HT1080 (cell line): ENCODE measurements at places on chromosomes 2 and 18. TPM values are rescaled to one million over a fixed set of nuclear protein-coding genes. Genes with fewer than 3 reads are reported as not detected.
A peak's percentile ranks its signal among the peaks of the same experiment; 100 is the strongest.

- no peak for DNase-seq
Observed at GRCh38 chr18:55912919-55913318, 324.9 kb upstream of the TCF4 start.

DNA sequence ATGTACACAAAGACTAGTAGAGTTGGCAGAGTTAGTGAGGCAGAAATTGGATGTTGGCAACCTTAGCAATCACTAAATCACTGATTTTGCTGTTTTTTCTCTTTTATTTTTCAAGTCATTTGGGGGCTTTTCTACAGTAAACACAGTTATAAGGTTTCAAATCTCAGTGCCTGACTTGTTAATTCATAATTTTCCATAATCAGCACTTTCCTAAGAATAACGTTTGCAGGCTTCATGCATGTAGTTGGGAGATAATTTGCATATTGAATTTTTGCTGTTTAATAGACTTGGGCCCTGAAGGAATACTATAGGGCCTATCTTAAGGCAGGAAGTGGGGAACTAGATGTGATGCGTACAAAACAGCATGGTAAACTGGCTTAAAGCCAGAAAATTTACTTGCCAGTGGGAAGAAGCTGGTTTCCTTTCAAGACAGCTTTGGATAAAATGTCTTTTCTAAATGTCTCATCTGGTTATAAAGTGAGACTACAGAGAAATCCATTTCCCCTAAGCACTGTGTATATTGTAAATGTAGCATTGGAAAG is 127.2 kb upstream of the SMIM21 start:
- no peak for DNase-seq

DNA sequence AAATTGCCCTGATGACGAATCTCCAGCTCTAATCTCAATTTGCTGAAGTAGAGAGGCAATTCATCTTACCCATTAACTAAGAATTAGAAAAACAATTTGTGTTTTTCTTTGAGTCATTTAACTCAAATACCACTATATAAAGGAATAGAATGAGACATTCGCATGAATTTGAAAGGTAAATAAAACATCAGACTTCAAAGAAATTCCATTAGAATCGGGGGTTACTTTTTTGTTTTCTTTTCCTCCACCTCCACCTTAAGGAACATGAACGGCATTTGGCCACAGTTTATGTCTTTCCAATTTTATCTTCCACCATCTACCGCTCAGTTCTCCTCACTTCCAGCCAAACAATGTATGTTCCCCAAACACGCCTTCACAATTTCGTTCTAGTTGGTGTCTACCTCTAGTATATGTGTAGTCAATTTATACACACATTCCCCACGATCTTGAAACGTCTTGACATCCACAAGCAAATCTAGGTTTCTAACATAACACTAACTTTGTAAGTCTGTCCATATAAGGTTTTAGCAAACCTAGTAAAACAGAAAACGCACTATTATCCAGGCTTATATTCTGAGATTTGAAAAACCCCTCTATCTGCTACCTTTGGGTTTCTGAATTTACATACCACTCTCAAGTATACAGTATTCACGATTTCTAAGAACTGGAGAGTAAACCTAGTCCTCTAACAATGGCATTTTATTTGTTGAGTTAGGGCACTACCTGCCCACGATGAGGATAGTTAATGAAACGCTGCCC is 1.2 kb upstream of the SMCHD1 start:
- DNase-seq = no peak

- peak; percentile 47 for DNase-seq
Observed at GRCh38 chr2:178397002-178397605, 53.9 kb downstream of the PRKRA start.

Gene PSMA8
- not detected in 2 replicates for total RNA-seq

Gene MEP1B
- not detected in 2 replicates for total RNA-seq

Gene BIN1
- 68.0 and 68.8 TPM in 2 replicates for total RNA-seq

- no peak for DNase-seq
Observed at GRCh38 chr2:217387776-217388387, 528.0 kb upstream of the TNP1 start.

- no peak for DNase-seq
Observed at GRCh38 chr2:173045181-173045580, 30.5 kb upstream of the MAP3K20 start.

- DNase-seq = peak; percentile 50
Observed at GRCh38 chr2:160209516-160209856, 9.4 kb upstream of the ITGB6 start.

- DNase-seq = peak; percentile 80
Observed at GRCh38 chr18:3458952-3459853, 9.2 kb downstream of the TGIF1 start.

GRCh38 chr2:11145350-11145749 is 9.9 kb upstream of the SLC66A3 start:
- DNase-seq = no peak

Gene ACMSD
- not detected in 2 replicates for total RNA-seq

Gene PRKAG3
- not detected in 2 replicates for total RNA-seq

Gene AKAIN1
- not detected in 2 replicates for total RNA-seq

Gene SPAG16
- total RNA-seq = 11.8 and 15.4 TPM in 2 replicates

- no peak for DNase-seq
Observed at GRCh38 chr18:58183226-58183625, 139.2 kb downstream of the NEDD4L start.

DNA sequence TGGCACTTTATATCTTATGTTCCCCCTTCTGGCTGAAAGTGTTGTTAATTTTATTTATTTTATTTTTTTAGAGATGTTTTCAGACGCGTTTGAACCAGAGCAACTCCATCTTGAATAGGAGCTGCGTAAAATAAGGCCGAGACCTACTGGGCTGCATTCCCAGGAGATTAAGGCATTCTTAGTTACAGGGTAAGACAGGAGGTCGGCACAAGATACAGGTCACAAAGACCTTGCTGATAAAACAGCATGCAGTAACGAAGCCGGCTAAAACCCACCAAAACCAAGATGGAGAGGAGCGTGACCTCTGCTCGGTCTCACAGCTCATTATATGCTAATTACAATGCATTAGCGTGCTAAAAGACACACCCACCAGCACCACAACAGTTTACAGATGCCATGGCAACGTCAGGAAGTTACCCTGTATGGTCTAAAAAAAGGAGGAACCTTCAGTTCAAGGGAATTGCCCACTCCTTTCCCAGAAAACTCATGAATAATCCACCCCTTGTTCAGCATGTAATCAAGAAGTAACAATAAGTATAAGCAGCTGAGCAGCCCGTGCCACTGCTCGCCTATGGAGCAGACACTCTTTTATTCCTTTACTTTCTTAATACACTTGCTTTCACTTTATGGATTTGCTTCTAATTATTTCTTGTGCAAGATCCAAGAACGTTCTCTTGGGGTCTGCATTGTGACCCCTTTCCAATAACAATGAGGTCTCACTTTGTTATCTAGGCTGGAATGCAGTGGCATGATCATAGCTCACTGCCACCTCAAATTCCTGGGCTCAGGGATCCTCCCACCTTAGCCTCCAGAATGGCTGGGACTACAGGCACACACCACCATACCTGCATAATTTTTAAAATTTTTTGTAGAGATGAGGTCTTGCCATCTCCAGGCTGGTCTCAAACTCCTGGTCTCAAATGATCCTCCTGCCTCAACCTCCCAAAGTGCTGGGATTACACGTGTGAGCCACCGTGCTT is 55.9 kb downstream of the CACNB4 start:
- DNase-seq = no peak

- peak; percentile 20 for DNase-seq
Observed at GRCh38 chr2:50556934-50557575, 474.9 kb downstream of the NRXN1 start.

DNA sequence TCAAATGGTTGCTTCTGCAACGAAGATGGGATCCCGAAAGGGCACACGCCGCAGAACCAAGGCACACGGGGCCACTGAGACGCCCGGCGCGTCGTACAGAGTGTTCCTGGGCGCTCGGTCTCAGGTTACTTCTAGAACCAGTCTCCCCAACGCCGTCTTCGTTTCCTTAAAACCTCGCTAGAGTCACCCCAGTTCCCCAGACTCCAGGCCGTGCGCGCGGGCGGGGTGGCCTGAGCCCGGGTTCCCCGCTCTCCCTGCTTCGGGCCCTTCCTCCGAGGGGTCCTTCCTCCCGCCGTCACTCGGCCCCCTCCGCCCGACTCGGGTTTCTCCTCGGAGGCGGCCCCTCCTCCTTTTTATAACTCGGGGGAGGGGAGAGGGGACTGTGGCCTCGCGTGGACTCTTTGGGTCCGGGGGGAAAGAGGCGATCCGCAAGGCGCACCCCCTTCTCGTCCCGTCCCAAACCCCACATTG is 774 bp upstream of the FZD7 start:
- peak; percentile 50 for DNase-seq

DNA sequence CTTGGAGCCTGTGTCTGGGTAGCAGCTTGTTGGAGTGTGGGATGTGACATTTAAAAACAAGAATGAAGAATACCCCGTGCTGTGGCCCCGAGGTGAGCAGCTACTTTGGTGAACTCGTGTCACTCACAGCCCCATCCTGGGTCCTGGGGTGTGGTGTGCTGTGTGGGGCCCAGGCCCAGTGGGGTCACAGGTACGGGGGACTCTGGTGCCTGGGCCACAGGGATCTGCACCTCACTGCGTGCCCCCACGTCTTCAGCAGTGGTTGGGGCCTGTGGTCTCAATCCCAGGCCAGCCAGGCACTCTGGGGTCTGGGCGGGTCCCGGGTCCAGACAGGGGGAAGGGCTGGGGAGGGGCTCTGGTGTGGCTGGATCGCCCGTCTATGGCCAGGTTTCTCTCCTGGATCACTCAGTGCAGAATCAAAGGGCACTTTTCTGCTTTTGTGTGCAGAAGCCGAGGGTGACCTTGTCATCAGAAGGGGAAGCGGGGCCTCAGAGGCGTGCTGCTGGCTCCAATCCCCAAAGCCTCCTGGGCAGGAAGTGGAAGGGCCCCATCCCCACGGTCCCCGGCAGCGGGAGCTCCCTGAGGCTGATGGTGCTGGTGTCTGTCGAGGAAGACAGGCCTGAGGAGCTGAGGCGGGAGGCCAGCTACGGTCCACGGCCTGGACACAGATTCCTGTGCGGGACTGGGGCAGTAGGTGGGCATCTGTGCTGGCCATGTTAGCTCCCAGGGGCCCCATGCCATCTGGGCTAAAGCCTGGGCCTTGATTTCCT is 1.4 kb downstream of the GPR35 start:
- no peak for DNase-seq

DNA sequence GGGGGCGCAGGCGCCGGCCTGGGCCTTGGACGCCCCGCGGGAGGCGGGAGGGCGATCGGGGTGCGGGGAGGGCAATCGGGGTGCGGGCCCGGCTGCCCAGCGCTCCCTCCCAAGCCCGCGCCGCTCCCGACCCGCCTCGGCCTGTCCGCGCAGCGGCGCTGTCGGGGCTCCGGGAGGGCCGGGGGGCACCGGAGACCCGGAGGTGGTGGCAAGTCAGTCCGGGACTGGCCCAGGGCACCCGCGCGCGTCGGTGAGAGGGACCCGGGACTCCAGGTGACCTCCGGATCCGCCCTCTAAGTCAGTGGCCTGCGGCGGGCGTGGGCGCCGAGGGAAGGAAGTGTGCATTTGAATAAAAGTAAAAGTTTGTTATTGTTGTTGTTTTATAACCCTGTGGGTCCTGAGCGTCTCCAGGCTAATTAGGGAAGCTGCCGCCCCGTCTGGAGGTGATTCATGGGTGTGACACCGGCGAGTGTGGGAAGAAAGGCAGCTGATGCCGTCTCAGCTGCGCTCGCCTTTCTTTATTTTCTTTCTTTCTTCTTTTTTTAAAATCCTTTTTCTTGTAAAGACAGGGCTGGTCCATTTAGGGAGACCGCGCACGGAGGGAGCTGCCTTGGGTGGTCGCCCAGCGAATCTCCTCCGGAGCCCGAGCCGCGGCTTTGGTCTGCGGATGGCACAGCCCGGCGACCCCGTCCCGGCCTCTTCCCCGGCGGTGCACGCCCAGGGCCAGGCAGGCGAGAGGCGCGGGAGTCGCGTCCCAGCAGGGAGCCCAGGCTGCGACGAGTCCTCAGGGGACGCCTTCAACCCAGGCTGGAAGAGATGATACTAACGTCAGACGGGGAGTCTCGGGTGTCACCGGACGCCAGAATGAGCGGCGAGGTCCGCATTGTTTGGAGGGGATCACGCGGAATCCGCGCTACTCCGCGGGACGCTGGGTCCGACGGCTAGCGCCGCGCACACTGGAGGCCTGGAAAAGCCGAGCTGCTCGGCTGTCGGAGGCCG is 627 bp upstream of the CRACDL start:
- DNase-seq = no peak

Gene UGP2
- total RNA-seq = 45.1 and 62.2 TPM in 2 replicates

Gene RABL2A
- 1.6 and 3.9 TPM in 2 replicates for total RNA-seq

Gene UGT1A8
- not detected in 2 replicates for total RNA-seq

- no peak for DNase-seq
Observed at GRCh38 chr2:237280939-237281338, 133.0 kb downstream of the COL6A3 start.

GRCh38 chr18:26919627-26920026 is 54.1 kb upstream of the AQP4 start:
- DNase-seq = no peak

DNA sequence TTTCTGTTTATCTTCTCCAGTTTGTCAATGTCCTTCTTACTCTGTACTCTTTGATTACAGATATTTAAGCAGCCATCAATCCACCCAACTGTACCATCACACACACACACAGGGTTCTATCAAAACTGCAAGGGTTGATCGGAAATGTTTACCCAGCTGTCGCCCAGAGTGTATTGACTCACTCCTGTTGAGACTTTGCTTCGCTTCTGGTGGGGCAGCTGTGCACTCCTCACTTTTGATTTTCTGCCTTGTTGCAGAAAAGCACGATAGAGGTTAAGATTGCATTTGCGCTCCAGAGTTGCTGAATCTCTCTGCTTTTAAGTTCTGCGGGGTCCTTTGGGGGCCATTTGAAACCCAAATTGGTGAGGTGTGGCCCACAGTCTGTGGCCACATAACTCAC is 216.2 kb downstream of the SETBP1 start:
- no peak for DNase-seq

- DNase-seq = no peak
Observed at GRCh38 chr2:43448011-43448821, 147.6 kb downstream of the THADA start.
